ENCODE measurements at places on chromosomes 4 and X.

DNA sequence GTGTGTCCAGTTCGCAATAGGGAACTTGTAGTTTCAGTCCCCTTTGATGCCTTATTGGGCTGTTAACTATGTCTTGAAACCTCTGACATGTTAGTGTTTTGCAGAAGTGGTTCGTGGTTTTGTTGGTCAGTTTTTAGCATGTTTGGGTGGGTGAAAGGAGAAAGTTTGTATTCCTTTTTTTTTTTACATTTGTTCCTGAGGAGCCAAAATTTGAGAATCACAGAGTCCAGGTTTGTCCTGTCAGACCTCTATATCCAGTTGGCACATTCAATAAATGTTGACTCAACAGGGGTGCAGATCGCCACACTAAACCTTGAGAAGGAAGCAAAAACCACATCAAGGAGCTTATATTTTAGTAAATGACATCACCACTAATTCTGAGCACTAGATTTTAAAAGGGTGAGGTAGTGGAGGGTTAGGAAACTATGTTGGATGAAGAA, 26.2 kb downstream of the DLG3 start:
- DNase-seq, result no peak

- DNase-seq, result no peak
Measured at GRCh38 chr4:182354867-182355266, 111.7 kb downstream of the TENM3 start.

GRCh38 chrX:12770440-12770839, 20.8 kb upstream of the PRPS2 start:
- no peak for DNase-seq

- no peak for DNase-seq
Measured at GRCh38 chrX:94366616-94367015, 692.6 kb downstream of the FAM133A start.

DNA sequence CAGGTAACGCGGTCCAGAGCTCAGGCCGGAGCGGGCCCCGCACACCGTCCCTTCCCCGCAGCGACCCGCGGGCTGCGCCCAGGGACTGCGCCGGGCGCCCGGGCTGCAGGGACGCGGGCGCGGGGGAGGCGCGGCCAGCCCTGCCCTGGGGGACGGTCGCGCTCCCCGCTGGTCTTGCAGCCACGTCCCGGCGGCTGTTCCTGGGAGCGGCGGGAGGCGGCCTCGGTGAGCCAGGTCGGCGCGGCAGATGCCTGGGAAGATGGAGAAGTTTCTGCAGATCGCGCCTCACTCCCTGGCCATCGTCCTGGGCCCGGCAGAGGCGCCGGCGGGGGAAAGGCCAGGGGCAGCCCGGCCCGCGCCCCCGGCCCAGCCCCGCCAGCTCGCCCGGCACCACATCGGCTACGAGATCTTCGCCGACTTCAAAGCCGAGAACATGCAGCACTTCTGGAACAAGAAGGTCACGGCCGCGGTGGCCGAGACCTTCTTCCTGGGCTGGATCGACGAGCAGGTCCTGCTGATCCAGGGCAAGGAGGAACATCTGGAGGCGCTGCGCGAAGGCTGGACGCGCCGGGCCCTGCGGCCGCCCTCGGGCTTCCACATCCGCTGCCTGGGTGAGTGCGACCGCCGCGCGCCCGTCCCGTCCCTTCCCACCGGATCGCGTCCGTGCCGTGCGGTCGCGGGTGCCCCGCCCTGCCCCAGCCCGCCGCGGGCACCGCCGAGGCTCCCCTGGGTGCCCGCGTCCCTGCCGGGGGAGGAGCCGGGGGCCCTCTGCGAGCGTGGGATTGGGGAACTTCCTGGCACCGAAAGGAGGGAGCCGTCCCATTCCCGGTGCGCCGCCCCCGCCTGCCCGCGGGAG, 107.4 kb upstream of the STOX2 start:
- no peak for DNase-seq

- DNase-seq, result no peak
Measured at GRCh38 chrX:78098108-78098507, 5.9 kb upstream of the PGK1 start.

- DNase-seq, result no peak
Measured at GRCh38 chr4:153169776-153170175, 34.5 kb upstream of the TRIM2 start.

DNA sequence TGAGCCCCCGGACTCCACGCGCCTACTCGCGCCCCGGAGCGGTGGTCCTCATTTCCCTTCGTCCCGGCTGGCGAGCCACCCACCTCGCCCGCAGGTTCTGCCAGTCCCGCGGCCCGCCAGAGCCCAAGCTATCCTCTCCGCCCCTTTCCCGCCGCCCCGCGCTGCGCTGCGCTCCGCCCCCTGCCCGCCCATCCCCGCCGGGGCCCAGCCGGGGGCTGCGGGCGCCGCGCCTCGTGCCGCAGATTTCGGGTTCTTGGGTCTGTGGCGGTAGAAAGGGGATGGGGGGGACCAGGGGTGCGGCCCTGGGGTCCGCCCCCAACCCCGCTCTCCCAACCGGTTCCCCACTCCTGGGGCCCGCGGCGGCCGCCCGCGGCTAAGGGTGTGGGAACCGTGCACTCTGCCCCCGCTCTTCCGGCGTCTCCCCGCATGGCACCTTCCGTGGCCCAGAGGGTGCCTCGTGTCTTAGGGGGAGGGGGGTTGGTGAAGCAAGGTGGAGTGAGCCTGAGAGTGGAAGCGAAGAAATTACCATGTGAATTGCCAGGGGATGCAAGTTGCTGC, 650.8 kb upstream of the DIPK2B start:
- DNase-seq, result no peak

GRCh38 chr4:110629214-110629754, 6.4 kb upstream of the PITX2 start:
- DNase-seq, result no peak

DNA sequence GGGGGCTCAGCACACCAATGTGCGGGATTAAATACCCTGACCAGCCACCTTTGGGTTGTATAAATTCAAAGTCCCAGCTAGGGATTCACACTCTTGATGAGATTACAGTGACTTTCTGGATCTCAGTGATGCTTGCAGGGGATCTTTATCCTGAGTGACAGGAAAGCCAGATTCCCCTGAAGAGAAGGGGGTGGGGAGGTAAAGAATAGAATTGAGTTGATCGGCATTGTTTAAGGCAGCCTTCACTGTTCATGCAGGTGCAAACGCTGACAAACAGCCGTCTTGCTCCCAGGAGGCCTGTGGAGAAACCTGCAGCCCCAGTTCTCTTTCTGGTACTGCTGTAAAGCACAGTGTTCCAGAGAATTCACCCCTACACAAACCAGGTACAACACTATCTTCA, 19.0 kb downstream of the CXXC4 start:
- DNase-seq, result no peak

Measured in tibial artery (tissue), 4 donors.